Osteoblast (primary cell): ENCODE measurements at places on chromosomes 5 and 9. TPM values are rescaled to one million over a fixed set of nuclear protein-coding genes. Genes with fewer than 3 reads are reported as not detected.

AFAP1L1 gene
- total RNA-seq: 1.1 and 1.5 TPM in 2 replicates

GAS1 gene
- 107 and 121 TPM in 2 replicates for total RNA-seq

THBS4 gene
- total RNA-seq: 0.29 and 0.36 TPM in 2 replicates

TAF1L gene
- total RNA-seq: not detected in 2 replicates

WDR38 gene
- not detected in 2 replicates for total RNA-seq

FGD3 gene
- under 0.01 TPM in 1 of 2 replicates, not detected in the other for total RNA-seq

KIAA1958 gene
- 2.4 and 2.5 TPM in 2 replicates for total RNA-seq

IL13 gene
- under 0.01 TPM in 1 of 2 replicates, not detected in the other for total RNA-seq

DNA sequence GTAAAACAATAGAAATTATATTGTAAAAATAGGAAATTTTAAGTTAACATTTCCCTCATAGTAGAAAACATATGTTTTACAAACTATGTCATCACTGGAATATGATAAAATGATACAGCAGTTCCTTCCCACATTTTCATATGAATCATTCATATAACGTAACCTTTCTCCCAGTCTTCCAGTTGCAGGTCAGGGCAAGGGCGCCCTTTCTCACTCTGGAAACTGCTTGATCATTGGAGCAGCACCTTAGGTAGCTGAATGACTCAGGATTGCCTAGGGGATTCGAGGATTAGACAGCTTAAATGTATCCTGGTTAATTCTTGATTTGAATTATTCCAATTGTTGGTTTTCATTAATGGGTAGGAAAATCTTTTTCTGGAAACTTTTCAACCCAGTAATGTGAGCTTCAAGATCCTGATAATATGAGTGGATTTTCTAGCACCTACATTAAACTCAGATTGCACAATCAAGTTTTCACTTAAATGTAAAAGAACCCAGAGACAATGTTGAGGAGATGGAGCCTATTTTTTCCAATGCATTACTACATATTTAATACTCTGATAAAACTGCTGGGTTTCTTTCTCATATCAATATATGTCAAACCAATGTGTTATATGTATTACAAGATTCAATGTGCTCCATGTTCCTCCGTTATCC, 32.6 kb upstream of the ANXA1 start:
- peak; percentile 88 for DNase-seq

DNA sequence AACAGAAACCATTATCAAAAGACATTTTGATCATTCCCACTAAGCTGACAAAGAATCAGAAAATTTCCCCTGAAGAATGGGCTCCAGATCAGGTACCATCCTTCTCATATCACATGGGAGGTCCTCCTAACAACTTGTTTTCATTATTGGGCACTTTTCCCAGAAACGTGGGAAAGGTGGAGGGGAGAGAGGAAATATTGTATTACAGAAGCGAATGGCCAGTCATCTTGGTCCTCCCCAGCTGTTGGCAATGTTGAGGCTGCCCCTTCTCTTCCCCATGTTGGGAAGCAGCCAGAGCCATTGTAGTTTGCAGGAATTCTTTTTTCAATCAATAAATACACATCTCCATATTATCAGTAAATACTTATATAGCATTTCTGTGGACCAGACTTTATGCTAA, 126.2 kb upstream of the ZNF608 start:
- DNase-seq: no peak

DNA sequence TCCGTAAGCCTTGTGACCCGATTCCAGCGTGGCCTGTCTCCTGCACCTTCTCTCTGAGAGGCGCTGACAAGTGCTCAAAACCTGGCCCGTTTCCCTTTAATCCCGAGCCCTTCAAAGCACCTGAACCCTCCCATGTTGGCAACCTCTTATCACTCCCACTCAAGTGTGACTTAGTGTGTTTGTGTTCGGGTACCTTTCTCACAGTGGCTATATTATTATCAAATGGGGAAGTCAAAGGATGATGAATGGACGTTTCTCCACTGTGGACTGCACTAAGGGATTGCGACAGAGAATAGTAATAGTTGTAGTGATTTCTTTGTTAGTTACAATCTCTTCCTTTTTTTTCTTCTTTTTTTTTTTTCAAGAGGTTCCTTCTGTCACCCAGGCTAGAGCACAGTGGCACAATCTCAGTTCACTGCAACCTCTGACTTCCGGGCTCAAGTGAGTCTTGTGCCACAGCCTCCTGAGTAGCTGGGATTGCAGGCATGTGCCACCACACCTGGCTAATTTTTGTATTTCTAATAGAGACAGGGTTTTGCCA, 65.4 kb upstream of the TNFSF8 start:
- DNase-seq: no peak

GRCh38 chr5:141514330-141515133, 25.7 kb downstream of the PCDHGC5 start:
- peak; percentile 91 for DNase-seq

DNA sequence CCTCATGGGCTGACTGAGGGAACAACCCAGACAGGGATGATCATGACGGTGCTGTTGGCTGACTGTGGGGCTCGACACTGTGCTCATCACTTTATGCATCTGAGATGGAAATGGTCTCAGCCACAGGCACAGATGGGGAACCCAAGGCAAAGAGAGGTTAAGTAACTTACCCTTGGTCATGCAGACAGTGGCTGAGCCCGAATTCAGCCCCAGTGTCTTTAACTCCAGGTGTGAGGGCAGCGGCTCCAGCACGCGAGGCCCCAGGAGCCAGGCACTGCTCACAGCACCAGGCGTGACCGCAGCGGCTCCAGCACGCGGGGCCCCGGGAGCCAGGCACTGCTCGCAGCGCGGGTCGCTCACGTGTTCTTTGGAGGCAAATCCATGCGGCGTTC, 45.3 kb upstream of the FCN1 start:
- DNase-seq: peak; percentile 51

- DNase-seq: no peak
Observed at GRCh38 chr9:88605512-88606362, 70.8 kb downstream of the NXNL2 start.

- DNase-seq: no peak
Observed at GRCh38 chr5:19605846-19606407, 382.1 kb downstream of the CDH18 start.

DNA sequence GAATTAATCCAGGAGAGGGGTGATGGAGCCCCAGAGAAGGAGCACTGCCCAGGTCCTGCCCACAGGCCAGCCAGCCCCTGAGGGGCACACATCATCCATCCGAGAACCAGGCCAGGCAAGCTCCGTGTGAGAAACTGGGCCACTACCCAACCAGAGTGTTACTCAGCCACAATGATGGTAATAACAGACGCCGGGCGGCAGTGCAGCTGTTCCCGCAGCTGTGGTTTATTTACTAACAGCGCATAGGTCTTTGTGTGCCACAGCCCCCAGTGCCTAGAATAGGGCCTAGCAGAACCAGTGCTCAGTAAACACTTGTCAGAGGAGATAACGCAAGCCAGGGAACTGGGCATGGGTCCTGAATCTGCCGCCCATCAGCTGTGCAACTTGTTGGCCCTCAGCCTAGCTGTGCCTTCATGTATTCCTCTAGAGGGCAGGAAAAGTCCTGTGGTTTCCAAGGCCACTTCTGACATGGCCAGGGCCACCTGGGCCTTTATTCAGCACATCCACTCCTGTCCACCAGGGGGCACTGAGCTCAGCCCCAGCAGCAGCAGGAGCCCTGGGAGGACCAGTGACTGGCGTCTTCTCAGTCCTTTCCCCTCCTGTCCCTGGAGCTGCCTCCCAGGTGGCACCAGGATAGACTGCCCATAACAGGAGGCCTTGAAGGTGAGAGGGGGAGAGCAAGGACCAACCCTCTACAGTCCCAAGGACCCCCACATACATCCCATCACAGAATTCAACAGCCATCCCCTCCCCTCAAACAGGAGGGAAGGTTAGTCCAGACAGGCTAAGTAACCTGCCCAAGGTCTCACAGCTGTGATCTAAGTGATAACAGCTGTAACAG, 2.1 kb downstream of the MXD3 start:
- peak; percentile 96 for DNase-seq

DNA sequence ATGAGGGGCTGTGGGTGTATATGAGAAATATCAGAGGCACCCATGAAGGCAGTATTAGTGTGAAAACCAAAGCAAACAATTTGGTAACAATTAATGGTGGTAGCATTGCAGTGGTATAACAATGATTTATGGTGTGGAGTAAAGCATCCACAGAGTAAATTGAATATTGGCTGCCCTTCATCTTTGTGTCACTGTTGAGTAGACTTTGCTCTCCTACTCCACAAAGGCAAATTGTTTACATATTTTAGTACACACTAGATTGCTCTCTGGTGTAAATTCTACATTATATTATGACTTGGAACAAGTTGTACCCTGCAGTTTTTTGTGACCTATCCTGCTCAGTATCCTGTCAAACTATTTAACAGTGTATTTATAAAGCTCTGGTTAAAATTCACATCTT, 455.5 kb upstream of the RORB start:
- DNase-seq: no peak

DNA sequence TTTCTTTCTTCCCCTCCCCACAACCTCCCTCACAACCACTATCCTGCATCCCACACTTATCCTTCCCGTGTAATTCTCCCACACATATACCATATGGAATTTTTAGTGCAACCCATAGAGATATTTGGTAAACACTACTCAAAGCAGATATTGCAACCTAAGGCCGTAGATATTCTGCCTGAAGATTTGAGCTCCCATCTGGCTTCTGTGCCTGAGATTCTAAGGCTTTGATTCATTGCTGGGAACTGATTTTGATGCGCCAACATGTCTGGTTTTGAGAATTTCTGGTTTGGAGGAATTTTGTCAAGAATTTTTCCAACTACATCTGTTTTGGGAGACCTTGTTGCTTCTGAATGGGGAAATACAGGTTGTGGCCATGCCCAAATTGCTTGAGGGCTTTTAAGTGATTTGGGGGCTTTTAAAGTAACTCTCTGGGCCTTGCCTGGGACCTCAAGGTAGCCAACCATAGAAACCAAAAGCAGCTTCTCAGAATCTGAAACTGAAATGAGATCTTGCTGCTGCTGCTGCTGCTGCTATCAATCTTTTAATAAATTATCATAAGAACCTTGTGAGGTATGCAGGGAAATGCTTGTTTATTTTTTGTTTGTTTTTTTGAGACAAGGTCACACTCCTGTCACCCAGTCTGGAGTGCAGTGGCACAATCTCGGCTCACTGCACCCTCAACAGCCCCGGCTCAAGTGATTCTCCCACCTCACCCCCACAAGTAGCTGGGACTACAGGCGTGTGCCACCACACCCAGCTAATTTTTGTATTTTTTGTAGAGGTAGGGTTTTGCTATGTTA, 36.2 kb downstream of the PLAC8L1 start:
- no peak for DNase-seq

DNA sequence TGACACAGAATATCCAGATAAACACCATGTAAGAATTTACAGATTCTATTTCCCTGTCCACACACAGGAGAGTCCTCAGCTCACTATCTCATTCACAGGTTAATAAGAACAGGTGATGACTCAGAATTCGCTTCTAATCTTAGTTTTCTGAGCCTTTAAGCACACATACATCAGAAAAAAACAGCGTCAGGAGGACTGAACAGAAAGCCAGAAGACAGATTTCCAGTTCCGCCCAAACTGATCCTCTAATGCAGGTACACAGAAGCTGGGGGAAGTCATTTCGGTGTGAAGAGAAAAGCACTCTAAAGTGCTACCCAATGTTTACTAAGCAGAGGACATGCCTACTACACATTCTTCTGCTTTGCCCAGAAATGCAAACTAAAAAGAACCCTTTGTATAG, 1.6 kb downstream of the CEMIP2 start:
- no peak for DNase-seq

DNA sequence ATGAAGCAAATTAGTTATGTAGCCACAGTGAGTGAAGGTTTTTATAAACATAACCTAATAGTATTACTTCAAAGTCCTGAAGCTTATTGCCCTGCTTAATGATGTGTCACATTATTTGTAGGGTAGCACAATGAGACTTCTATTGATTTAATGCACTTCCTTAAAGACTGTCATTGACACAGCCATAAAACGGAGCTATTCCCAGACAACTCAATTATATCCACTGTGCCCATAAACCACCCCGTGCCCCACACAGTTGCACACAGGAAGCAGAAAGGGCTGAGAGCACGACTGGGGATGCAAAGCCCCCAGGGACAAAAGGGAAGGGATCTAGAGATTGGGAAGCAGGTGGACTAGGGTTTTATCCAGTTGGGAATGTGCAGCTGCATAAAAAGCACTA, 37.0 kb downstream of the TRIM32 start:
- no peak for DNase-seq

GRCh38 chr9:15824310-15824709, 271.5 kb downstream of the CCDC171 start:
- no peak for DNase-seq
